Activated CD8-positive, alpha-beta memory T cell treated with anti-CD3 and anti-CD28 coated beads for 1 hour (primary cell): ENCODE measurements at places on chromosomes 3 and 15.

- no peak for DNase-seq
Measured at GRCh38 chr3:56688191-56688590, 5.1 kb upstream of the TASOR start.

DNA sequence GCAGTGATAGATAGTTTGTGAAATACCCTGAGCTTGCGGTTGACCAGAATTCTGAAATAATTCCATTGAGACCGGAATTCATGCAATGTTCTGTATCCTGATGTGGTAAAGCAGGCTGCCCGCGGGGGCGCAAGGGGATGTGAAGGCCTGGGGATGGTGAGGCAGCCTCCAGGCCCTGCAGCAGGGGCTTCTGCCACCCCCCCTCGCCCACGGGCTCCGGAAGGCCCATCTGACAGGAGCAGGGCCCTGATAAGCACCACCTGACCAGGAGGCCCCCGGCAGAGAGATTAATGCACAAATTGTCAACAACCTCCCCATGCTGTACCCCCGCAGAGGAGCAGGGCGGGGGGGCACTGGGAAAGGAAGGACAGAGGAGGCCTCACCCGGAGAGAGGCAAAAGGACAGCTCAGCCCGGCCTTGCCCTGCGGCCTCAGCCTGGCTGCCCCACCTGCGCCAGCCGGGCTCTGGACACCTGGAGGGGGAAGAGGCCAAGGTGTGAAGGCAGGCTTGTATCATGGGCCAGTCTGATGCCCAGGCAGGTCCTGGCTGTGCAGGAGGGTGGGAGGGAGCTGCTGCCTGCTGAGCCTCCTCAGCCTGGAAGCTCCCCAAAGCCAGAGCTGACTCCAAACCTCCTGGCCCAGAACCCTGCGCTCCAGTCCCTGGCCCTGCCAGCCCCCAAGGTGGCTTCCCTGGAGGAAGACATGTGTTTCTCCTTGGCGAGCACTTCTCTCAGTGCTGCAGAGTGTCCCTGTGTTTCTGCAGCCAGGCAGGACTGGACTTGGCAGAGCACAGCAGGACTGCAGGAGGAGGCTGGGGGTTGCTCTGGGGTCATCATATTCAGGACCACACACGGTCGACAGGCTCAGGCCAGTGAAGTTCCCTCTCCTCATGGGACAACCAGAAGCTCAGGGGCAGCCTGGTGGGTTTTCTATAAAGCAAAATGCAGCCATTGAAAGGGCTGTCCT is 46.5 kb downstream of the RPN1 start:
- DNase-seq = no peak

GRCh38 chr3:178532476-178532875 is 3.8 kb upstream of the KCNMB2 start:
- DNase-seq = no peak

GRCh38 chr3:138405486-138405885 is 28.9 kb upstream of the ESYT3 start:
- no peak for DNase-seq

- DNase-seq = no peak
Measured at GRCh38 chr15:96330064-96330449, 443 bp upstream of the NR2F2 start.

- DNase-seq = no peak
Measured at GRCh38 chr3:113054552-113054951, 63.8 kb downstream of the GTPBP8 start.

DNA sequence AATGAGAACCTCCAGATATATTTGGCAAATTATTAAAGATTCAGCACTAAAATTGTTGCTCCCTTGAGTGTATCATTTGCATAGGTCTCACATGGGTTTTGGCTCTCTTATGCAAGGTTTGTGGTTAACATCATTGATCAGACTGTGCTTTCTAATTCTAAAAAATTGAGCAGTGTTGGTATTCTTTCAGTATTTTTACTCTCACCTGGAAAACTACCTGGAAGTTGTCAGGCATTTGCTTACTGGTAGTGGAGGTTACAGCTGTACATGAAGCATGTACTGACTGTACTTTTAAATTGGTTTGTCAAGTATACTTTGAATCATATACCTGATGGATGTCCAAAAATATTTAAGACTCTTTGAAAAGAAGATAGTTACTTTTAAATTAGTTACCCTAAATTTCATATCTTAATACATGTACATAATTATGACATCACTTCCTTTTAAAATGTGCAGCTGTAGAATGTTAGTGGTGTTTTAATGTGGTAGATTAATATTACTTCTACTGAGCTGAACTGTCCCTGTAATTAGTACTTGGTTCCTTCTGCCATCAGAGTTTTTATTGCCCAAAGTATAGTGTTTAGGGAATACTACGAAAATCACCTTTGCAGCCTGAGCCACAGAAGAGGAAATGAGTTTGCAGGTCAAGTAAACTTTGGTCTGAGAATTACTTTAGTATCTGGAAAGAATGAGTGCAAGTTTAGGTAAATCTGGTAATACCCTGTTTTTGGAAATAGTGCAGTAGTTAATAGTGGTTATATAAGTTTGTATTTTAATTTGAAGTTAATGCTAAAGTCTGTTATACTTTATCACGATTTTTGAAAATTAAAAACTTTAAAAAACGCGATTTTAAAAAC is 2.8 kb downstream of the CHD2 start:
- DNase-seq = no peak
